ENCODE measurements at places on chromosomes 1 and 21.

DNA sequence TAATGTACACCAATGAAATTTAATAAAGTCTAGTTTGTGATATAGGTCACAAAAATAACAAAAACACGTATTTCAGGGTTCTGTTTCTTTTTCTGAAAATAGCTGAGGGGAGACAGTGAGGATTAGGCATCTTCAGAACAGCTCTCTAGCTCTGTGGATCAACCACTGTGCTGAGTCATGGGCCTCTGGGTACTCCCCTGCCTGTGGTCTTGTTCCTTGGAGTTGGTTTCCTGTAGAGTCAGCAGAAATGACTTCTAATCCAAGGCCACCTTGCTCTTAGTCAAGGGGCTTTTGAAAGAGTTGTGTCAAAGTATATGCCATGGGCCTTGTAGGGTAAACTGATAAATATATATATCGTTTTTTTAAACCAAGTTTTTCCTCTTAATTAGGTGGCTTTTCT is 141.8 kb upstream of the ZRANB2 start:
- no peak for DNase-seq

DNA sequence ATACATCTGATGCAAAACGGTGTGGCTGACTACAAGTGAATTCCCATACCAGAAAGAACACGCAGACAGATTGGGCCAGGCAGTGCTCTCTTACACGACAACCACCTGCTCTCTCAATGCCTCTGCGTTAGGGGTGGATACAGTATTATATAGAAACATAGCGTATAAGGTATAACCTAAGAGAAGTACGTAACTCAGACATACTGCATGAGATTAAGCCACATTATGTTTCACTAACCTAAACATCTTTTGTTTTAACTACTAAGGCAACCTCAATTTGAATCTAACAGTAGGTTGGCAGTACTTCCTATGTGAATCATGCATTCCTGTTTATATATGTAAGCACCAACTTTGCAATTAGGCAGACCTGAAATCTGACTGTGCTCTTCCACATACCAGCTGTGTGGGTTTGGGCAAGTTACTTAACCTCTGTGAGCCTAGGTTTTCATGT is 58.1 kb upstream of the COA6 start:
- no peak for DNase-seq

GRCh38 chr1:151156515-151156819 is at the start of gene TNFAIP8L2:
Gene TNFAIP8L2, plus strand, starts transcription at chr1:151156649. Its CDS starts 2,049 bp downstream, at chr1:151158698.
- DNase-seq: no peak

GRCh38 chr21:45374826-45375455 is 30.0 kb upstream of the COL18A1 start:
- DNase-seq: peak; percentile 31

DNA sequence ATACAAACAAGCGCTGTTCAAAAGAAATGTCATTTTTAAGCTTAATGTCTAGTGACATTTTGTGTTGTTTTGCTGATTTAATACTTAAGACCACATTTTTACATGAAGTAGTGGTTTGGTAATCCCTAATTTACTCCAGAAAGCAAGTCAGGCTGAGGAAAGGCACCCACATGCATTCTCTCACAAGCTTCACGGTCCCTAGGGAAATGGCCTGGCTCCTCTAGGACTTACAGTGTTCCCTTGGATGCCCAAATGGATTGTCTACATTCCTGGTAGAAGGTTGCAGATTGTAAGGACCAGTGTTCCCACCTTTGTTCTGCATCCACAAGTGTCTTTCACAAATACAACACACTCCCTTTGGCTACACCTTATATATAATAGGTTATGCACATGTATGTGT is 9.5 kb downstream of the GPSM2 start:
- DNase-seq: no peak

- no peak for DNase-seq
These were observed 1266.9 kb upstream of the ADGRL2 start for GRCh38 chr1:80533775-80534334.

DNA sequence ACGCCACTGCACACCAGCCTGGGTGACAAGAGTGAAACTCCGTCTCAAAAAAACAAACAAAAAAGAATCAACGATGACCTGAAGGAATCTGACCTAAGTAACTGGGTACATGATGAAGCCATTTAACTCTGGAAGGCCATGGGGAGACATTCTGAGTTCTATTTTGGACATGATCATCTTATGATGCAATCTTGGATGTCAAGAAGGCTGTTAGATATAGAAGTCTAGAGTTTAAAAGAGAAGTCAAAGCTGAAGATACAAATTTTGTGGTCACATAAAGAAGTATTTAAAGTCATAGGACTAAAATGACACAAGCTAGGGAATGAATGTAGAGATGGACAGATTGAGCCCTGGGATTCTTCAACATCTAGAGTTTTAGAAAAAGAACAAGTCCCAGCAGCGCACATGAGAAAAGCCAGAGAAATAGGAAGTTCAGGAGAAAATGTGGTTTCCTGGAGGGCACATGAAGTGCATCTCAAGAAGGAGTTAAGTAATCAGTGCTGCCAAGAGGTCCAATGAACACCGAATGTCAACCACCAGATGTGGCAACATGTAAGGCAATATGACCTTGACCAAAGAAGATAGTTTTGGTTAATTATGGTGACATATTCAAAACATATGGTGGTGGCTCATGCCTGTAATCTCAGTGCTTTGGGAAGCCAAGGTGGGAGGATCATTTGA is 26.8 kb downstream of the ELK4 start:
- no peak for DNase-seq

GRCh38 chr1:188670837-188671236 is 1806.8 kb downstream of the BRINP3 start:
- no peak for DNase-seq

GRCh38 chr21:36706951-36707762 is 8.2 kb downstream of the SIM2 start:
- DNase-seq: peak; percentile 53

GRCh38 chr1:22284236-22284635 is 141.3 kb upstream of the WNT4 start:
- DNase-seq: no peak

DNA sequence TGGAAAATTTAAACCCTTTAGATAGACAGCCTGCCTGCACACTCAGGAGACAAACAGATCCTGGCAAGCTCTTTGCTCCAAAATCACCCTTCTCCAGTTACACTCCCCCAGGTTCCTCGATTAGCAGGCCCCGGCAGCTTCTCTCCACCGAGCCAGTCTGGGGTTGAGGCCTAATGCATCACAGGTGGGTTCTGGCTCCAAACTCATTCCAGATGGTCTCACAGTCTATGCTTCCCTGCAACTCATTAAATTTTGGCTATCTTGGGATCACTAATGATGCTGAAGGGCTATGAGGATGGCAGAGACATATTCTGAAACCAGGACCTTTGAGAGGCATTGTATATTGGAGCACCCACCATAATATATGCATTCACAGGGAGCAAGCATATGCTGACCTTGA is 559.8 kb upstream of the USP24 start:
- DNase-seq: no peak

- DNase-seq: no peak
These were observed 62.5 kb downstream of the OSBPL9 start for GRCh38 chr1:51679435-51679834.

DNA sequence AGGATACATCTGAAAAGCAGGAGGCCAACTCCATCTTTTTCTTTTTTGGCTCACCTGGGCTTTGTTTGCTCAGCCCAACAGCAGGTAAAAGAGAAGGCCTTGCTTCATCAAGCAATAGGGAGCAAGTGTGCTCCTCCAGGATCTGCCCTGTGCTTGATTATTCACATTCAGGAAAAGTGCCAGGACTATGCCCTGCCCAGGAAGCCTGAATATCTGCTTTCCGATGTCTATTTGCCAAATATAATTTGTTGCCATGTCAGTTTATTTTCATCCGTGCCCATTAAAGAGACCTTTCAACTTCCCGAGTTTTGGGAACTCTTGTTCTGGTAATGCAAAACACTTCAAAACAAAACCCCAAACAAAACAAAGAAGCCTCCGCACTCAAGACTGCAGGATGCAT is 185.3 kb downstream of the CDC7 start:
- DNase-seq: no peak

DNA sequence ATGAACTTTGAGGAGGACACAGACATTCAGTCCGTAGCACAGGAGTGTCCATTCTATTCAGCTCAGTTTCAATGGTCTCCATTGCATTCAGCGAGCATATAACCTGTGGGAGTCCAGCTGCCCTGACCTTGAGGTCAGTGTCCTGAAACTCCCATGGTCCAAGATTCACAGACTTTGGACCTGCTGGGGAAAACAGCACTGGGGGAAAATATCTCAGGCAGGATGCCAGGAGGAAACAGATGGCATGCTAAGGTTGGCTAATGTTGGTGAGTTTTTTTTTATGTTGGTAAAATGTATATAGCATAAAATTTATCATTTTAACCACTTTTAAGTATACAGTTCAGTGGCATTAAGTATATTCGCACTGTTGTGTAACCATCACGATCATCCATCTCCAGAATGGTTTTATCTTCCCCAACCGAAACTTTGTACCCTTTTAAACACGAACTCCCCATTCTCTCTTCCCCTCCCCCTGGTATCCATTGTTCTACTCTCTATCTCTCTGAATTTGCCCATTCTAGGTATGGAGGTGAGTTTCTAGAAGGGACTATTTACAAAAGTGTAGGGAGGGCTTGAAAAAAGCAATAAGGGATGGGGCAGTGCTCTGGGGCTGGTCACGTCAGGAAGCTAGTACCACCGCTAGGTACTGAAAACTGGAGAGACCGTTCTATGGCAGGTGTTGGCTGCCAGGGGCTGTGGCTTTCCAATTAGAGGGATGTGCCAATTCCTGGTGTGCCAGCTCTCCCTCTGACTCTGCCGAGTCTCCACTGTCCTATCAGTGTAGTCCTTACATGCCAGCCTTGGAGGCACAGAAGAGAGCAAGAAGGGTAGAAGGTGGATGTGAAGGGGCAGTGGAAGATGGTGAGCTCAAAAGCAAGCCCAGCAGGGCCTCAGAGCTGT is 85.3 kb downstream of the FOXD2 start:
- no peak for DNase-seq

DNA sequence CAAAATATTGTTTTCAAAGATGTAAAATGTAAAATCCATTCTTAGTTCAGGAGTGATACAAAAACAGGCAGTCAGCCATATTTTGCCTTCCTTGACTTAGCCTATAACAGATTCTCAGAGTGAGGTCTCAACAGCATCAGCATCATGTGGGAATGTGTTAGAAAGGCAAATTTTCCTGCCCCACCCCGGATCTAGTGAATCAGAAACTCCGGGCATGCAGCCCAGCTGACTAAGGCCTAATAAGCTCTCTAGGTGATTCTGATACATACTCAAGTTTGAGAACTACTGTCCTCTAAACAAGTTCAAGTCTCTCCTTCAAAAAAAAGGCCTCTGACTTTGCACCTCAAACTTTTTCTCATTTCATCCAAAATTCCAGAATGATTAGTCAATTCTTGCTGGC is 46.9 kb upstream of the PRRC2C start:
- peak; percentile 57 for DNase-seq

DNA sequence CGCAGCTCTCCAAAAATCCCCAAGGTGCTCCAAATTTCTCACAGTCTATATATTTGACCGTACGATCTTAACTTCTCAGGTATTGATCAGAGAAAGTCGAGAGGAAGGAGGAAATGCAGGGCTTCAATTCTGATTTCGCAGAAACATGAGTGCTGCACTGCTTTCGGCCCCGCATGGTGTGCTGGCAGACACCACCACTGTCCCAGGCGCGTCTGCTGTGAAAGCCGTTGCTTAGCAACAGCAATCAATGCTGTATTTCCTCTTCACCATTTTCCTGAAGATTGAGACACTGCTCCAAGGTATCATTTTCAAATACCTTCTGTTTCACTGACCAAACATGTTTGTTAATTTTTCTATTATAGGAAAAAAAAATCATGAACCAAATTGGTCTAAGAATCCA is 296.3 kb downstream of the SMYD3 start:
- no peak for DNase-seq

GRCh38 chr1:210700511-210700910 is 371.8 kb downstream of the HHAT start:
- DNase-seq: no peak

DNA sequence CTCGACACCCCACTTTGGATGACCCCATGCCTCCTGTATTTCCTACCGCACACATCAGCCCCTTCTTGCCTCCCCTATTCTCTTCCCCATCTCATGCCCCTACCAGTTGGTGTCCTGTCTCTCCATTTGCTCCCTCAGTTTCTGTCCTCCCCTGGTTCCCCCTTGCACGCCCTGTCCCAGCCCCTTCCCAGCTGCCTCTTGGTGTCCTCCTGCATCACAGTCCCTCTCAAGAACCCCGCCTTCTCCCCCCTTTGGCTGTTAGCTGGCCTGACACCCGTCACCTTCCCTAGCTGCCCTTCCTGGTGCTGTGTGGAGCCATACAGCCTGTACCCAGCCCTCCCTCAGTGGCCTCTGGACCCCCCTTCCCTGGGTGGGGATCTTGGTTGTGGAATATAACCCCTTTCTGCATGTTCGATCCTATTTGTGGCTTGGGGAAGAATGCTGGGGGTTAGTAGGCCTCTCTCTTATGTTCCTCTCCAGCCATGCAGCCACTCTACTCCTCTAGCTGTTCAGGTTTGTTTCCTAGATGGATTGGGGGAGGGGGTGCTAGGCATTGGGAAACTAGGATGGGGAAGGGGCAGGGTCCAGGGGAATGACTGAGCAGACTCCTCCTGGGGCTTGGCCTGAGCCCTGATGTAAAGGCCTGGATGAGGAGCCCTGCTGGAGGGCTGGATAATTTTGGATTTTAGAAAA is 41.4 kb upstream of the NFASC start:
- DNase-seq: no peak

- peak; percentile 61 for DNase-seq
These were observed 93.1 kb downstream of the HHIPL2 start for GRCh38 chr1:222454782-222455181.

DNA sequence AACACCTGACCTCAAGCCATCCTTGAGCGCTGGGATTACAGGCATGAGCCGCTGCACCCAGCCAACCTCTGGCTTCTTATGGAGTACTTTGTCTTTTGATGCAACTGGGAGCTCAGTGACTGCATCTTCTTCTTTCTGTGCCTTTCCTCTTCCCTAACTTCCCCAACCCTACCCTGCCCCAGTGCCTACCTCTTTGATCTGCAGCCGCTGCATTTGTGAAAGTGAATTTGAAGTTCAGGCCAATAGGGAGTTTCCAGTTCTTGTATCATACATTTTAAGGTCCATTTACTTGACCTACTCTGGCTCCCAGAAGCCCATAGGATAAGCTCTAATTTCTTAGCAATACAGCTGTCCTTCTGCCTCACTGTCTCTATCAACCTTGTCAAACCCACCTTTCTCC is 52.2 kb downstream of the KCNC4 start:
- DNase-seq: no peak

- no peak for DNase-seq
These were observed 20.7 kb upstream of the HAO2 start for GRCh38 chr1:119347858-119348257.

DNA sequence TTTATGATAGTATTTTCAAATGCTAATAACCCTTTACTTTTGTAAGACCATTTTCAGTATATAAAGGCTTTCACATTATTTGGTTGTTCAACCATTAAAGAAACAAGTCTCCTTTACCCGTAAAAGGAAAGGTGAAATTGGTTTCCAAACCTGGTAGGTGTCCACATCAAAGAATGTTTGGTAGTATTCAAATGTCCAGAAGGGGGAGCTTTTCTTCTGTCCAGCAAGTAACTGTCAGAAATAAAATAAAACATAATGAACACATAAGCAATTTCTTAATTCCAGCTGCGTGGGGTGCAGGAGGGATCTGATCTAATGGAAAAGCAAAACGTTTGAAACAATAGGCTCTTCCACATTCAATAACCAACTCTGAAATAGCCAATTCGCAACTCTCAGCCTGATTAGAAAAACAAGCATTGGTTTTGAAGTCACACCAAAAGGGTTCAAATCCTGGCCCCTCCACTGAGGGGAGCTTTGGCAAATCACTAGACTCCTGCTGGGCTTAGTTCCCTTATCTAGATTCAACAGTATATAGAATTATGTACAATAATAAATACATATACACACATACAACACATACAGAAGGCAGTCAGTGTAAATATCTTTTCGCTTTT is 11.0 kb downstream of the YIPF1 start:
- no peak for DNase-seq

Measured in right forelimb (tissue), 1 donor.